ENCODE measurements at places on chromosomes 1 and 21.

DNA sequence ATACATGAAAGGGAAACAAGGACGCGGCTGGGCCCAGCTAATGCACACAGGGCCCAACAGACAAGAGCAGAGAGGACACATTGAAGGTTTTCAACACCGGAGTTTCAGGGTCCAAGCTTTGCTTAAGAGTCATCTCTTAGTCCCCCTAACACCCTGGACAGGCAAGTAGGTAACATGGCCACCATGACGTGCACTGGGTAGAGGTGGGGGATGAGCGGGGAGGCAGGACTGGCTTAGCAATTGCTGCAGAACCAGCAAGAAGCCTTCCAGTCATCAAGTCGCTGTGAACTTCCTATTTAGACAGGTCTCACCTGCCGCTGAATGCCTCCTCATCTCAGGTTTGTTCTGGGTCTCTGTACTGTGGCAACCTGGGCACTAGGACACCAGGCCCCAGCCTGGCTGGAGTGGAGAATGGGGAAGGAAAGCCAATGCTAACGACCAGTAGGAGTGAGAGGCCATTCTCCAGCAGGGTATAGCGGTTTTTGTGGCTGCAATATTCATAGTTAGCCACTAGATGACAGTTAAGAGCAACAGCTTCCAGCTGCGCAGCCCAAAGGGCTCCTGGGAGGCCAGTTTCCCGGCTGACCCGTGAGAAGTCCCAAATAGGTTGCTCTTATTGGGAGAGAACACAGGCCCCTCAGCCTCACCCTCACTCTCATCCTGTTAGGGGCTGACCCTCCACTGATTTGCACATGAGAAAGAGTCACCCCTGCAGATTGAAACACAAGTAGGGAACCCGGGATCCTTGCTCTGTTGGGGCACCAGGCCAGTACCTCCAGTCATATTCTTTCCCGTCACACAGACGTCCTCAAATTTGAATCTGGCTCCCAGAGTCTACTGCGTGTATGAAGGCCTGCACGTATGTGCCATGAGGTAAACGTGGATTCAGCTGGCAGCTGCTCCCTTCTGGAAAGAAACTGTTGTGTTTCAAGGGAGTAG is 6.0 kb upstream of the PIGC start:
- DNase-seq: no peak

DNA sequence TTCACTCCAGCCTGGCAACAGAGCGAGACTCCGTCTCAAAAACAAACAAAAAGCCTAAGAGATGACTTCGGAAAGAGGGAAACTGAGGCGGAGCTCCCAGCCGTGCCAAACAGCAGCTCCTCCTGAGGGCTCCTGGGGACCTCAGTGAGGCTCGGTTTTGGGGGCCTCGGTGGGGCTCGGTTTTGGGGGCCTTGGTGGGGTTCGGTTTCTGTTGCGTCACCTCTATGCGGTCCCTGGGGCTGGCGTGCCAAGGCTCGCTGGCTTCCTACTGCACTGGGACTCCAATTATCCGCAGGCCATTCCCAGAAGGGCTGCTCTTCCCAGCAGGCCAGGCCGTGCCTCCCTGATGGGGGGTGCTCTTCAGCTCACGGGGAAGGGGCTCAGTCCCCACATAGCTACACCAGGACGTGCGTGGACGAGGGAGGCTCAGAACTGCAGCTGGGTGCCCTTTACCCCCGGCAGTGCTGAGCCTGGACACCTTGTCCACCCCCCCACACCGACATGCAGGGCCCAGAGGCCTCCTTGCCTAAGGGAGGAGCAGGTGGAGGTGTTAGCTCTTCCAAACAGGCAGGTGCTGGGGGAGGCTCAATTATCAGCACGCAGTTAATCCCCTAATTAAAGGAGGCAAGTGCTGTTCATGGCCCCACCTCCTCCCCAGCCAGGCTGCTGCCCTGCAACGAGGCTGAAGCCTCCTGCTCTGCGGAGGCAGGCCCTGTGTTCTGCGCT is 5.1 kb upstream of the C1orf159 start:
- no peak for DNase-seq

GRCh38 chr1:27235827-27236226 is 1.4 kb downstream of the WDTC1 start:
- no peak for DNase-seq

DNA sequence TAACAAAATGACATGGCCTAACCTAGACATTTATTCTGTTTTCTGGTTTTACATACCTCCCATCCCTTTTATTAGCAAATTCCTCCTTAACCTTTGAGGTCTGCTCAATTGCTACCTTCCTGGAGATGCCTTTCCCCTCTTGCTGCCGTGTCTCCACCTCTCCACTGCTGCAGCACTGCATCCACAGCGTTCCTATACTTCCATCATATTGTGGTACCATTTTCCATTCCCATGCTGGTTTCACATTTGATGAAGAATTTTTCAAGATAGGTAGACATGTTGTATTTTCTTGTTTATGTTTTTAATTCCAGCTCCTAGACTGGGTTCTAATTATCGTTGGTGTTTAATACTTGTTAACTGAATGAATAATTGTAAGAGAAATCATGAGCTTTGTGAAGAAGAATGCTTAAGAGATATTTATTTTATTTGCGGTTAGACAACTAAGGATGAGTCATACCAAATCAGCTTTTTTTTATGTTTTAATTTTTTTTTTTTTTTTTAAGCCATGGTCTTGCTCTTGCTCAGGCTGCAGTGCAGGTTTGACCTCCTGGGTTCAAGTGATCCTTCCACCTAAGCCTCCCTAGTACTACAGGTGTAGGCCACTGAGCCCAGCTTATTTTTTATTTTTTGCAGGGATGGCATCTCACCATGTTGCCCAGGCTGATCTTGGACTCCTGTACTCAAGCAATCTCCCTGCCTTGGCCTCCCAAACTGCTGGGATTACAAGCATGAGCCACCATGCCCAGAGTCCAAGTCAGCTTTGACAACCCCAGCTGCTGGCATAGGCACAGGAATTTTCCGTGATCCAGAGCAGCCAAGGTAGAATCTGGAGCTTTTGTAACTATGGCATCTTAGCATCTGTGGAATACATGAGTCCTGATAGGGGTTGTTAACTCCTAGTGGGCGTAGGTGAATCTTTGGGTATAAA is 44.0 kb downstream of the ATP6V1G3 start:
- no peak for DNase-seq

DNA sequence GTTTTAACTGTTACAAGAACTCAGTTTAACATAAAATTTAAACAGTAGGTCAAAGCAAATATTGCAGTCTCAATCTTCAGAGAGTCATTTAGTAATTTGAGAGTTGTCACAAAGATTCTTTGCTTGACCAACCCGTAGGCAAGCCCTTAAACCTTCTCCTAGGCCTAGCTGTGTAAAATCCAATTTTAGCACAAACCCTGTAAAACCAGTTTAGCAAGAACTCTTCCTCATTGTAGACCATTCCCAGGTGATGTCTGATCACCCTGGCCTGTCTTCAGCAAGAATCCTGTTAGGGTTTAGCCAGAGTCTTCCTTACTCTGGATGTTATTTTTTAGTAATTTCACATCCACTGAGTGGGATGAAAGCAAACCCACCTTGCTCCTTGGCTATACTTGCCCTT is 30.1 kb downstream of the LRIG2 start:
- DNase-seq: no peak

GRCh38 chr1:172460177-172460576 is 16.3 kb upstream of the PIGC start:
- no peak for DNase-seq

GRCh38 chr1:42835422-42835821 is 11.0 kb upstream of the ZNF691 start:
- DNase-seq: no peak

- DNase-seq: no peak
Observed at GRCh38 chr21:35563885-35564451, 496.4 kb downstream of the SETD4 start.

DNA sequence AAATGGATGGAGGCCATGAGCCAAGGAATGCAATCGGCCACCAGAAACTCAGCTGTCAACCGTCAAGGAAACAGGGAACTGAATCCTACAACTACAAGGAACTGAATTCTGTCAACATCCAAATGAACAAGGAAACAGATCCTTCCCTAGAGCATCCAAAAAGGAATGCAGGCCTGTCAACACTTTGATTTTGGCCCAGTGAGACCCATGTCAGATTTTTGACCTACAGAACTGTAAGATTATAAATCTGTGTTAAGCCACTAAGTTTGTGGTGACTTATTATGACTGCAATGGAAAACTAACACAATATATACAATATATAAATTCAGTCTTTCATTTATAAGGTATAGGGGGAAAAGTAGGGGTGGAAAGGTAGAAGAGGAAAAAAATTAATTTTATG is 55.3 kb downstream of the SHCBP1L start:
- no peak for DNase-seq

DNA sequence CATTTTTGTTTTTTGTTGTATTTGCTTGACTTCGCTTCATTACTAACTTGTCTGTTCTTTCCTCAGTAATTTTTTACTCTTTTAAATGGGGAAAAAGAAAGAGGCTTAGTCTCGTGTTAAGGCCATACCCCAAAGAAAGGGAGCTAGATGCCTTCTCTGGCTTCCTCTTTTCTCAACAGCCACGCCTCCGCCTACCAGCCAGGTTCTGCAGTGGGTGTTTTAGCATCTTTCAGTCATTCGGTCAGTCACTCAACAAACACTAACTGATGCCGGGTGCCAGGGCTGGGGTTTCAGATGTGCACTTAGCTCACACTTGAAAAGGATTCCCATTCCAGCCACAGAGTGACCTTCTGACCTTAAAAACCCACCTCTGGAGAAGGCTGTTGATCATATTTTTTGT is 46.3 kb upstream of the VAV3 start:
- DNase-seq: no peak

GRCh38 chr21:27719226-27719625 is 752.3 kb upstream of the ADAMTS5 start:
- no peak for DNase-seq

DNA sequence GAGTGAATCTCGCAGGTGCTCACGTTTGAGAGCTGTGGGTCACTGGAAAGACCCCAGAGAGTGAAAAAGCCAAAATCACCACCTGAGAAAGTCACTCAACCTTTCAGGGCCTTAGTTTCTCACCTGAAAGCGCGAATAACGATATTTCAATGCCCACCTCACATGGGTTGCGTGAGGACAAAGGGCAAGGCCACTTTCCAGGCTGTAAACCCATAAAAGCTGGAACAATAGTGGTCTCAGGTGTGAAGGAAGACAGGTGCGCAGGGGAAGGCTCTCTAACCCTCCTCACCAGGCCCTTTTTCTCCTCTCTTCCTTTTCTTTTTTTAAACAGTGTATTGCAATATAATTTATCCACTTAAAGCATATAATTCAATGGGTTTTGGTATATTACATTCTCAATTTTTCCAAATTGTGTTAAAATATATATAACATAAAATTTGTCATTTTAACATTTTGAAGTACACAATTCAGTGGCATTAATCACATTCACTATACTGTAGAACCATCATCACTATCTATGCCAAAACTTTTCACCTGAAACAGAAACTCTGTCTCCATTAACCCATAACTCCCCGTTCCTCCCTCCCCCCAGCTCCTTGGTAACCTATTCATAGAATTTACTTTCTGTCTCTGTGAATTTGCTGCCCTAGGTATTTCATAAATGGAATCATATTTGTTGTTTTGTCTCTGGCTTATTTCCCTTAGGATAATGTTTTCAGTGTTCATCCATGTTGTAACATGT is 118.4 kb upstream of the TNR start:
- DNase-seq: no peak

All from cortex of kidney (tissue), 1 donor.